NCI-H2081 (cell line): ENCODE measurements at places on chromosomes 6 and 20.
A peak's percentile ranks its signal among the peaks of the same experiment; 100 is the strongest.

GRCh38 chr6:159943101-159943632, 25.7 kb upstream of the IGF2R start:
- DNase-seq = no peak

- DNase-seq = no peak
Measured at GRCh38 chr6:158567871-158568401, 8.0 kb downstream of the TMEM181 start.

- no peak for DNase-seq
Measured at GRCh38 chr6:69005199-69005598, 370.1 kb downstream of the ADGRB3 start.

- DNase-seq = peak; percentile 12
Measured at GRCh38 chr6:47603995-47604394, 94.4 kb upstream of the ADGRF4 start.

DNA sequence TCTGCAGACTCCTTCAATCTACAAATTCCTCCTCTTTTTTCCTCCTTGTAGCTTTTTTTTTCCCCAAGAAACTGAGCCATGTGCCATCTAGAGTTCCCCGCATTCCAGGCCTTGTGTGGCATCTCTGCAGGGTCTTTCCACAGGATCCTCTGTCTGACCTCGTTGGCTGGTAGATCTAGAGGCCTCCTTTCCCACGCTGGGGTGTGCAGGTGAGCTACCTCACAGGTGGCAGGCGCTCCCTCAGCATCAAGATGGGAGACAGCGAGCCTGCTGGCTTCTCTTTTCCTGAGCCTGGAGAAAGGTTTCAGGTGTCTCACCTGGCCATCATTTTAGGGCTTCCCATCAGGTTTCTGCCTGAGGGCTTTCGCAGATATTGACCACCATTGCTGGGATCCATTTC, 9.6 kb upstream of the NELFCD start:
- DNase-seq = no peak

DNA sequence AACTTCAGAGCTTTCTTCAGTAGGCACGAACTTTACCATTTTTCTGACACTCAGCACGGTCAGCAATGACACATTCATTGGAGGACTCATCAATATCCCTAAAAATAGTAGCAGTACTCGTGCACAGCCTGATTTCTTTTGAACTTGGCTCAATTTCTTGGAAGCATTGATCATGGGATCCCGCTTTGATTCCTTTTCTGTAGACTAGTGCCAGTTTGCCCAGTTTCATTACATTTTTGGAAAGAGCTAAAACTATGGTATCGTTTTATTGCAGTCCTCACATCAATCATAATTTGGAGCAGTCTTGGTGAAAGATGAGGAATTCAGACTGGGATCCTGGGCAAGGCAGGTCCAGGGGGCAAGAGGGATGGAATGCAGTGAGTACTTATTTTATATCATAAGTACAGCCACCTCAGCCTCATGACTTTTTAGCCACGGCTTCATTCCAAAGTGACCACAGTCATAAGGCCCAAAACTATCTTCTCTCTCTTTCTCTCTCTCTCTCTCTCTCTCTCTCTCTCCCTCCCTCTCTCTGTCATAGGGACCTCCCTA, 170.9 kb upstream of the AKAP12 start:
- DNase-seq = no peak

GRCh38 chr20:5779071-5779900, 29.1 kb downstream of the SHLD1 start:
- no peak for DNase-seq

DNA sequence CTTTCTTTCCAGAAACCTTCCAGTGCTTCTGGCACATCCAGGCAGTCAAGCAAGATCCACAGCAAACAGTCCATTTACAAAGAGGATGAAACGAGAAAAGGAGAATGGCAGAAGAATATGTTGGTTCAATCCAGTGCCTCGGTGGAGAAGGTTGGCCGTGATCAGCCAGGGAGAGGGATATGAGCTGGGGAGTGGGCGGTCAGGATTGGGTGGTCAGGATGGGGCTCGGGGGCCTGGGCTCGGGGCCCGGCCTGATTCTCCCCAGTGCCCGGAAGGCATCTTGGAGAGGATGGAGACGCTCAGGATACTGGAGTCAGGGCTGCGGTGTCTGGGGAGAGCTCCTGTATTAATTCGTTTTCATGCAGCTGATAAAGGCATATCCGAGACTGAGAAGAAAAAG, 61.3 kb downstream of the EFCAB8 start:
- DNase-seq = no peak

GRCh38 chr20:35888657-35889056, 65.6 kb downstream of the SCAND1 start:
- DNase-seq = no peak

DNA sequence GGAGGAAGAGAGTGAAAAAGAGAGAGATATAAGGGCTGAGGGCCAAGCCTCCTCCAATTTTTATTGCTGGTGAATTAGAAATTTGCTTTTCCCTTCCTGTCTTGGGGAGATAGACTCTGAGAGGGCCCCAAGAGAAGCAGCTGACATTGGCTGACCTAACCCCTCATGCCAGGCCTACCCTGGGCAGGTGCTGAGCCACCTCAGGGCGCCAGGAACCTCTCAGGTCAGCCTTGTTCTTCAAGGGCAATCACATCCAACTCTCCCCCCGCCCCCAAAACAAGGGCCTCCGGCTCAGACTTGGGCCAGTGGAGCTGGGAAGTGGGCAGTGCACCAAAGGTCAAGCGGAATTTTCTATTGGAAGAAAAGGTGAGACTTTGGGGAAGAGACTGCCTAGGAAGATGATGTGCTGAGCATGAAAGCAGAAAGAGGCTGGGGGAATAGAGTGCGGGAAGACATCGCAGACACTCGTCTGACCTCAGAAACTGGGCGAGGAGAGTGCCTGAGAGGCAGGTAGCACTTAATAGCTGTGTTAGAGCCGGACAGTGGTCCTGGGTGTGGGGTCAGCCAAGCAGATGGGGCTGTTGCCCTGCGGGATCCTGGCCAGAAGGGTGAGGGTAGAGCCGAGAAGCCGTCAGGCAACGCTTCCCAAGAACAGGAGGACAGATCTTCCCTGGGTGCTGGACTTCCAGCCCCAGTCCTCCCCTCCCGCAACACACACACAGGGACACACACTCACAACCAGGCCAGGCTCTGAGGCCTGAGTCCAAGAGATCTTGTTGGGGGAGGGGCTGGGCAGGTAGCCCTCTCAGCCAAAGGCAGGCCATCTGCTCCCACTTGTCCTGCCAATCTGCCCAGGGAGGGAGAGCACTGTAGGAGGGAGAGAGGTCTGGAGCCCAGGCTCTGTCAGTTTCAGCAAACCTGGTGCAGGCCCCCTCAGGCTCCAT, 3.7 kb upstream of the FASTKD5 start:
- DNase-seq = no peak

DNA sequence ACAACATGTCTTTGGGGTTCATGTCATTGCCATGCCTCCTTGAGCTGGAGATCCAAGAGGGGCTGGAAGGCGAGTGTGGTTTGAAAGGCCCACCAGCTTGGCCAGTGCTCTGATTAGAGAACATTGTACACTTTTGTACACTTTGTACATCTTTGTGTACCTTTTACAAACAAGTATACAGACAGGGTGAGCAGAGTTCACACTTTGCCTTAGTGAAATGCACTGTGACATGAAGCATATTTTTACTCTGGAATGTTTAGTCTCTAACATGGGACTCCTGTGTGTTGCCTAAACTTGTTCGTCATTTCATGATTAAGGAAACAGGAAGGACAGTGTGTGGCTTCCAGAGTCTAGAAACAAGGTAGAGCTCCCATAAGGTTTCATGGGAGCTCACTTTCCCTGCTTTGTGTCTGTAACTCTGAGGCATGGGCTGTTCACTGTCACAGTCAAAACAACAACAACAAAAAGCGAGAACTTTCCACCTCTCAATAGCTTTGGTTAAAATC, 225.8 kb upstream of the SOX4 start:
- DNase-seq = no peak

DNA sequence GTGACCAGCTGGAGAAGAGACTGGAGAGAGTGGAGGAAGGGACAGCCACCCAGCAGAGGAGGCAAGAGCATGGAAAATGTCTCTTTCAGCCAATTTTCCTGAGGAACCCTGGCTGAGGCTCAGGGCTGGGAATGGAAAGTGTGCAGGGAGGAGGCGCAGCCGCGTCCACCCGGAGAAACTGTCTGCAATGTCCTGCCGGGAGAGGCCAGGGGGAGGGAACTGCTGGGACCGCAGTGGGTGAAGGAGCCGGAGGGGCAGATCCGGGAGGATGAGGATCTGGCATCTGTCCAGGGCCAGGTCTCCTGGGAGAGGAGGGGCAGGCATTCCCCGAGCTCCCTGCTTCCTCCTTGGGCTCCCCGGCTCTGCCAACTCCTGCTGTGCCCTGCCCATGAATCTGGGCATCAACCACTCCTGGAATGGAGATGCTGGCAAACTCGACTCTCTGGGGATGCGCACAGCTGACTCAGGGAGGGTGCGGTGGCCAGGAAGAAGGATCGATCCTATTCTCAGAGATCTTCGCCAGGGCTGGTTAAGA, 17.4 kb upstream of the HM13 start:
- no peak for DNase-seq

DNA sequence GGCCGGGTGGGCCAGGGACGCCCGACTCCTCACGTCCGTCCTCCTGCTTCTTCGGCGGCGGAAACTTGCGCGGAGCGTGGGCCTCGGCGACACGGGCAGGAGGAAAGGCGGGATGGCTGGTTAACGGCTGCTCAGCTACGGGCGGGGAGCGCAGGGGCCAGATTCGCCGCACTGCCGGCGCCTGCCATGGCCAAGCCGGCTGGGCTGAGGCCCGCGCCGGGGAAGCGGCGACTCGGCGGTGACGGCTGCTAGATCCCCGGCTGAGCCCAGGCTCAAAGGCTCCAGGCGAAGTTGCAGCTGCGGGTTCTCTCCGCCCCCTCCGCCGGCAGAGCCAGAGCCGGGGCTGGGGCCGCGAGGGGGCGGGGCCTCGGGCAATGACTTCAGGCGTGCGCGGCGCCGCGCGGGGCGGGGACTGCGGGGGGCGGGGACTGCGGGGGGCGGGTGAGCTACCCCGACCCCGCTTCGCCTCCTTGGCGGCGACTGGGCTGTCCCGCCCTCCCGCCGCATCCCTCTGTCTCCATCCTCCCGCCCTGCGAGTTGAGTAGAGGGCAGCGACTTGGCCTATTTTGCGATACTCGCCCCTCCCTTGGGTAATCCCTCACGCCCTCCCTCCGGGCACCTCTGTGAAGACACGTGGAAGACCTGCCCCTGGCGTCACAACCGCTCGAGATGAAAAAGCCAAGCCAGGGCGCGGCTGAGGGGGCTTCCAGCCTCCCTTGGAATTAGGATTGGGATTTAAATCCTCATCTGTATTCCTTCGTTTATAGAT, at the start of gene CEP85L:
Gene CEP85L, minus strand, starts transcription at position 310 of the 769 bp plus-strand sequence. CDS start 322 bp downstream, outside the sequence.
- peak; percentile 85 for DNase-seq

DNA sequence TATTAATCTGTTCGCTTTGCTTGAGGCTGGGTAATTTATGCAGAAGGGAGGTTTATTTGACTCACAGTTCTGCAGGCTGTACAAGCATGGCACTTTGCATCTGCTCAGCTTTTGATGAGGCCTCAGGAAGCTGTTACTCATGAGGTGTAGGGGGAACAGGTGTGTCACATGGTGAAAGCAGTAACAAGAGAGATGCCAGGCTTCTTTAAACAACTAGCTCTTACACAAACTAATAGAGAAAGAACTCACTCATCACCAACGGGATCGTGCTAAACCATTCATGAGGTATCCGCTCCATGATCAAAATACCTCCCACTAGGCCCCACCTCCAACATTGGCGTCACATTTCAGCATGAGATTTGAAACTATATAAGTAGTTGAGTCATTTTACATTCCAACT, 34.4 kb upstream of the GCLC start:
- no peak for DNase-seq

GRCh38 chr6:39917981-39918380, 16.3 kb downstream of the MOCS1 start:
- DNase-seq = no peak

DNA sequence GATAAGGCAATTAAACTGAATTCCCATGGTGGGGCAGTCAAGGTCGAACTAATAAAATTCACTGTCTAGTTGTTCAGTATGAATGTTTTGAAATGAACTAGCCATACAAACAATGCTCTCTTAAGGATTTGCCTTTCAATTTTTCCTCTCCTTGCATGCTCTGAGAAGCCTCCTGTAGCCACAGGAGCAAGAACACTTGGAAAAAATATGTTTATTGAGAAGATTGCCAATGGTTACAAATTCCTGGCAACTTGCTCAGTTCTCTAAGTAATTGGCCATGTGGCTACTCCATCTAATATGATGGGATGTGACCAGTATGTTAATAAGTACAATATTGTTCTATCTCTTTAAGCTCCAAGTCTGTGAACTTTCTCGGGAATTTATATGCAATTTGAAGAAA, 49.4 kb downstream of the FUT9 start:
- DNase-seq = no peak

DNA sequence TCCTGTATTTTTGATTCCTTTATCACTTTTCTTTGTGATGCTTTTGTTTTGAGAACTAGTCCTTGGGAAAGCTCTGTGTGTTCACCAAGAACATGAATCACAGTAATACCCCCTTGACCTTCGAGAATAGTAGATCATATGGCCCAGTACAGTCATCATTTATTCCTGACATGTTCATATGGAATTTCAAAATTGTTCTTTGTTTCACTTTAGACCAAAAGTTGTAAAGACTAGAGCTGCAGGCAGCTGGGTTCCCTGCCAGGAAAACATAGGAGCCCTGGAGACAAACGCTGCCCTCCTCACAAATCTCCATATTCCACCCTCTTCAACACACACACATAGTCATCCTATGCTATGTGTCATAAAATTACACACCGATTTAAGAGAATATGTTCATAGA, 621.2 kb upstream of the EYS start:
- no peak for DNase-seq

DNA sequence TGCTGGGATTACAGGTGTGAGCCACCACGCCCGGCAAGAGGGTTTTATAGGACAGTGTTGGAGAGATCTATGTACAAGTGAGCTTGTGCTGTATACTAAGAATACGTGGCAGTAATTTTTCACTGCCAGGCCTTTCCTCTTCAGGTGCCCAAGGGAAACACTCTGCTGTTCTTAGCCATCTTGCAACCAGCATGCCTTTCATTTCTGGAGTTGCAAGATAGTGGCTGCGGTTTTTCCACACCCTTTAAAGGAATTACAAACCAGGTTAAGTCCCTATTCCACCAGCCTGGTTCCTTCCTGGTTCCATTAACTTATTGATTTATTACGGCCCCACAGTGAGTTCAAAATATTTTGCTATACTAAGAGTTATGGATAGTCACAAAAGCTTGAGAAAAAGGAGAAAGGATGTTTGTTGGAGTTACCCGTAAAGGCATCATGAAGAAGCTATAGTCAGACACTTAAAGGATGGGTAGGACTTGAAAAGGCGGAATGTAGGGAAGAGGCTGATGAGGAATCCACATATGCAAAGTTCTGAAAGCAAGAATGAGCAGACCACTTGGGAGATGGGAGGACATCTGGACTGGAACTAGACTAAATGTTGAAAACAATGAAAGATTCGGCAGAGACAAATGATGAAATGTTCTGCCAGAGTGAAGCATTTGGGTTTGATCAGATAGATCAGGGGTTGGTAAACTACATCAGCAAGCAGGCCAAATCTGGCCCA, 61.4 kb upstream of the ASIP start:
- no peak for DNase-seq

GRCh38 chr6:46315589-46315988, 144.8 kb upstream of the ENPP5 start:
- DNase-seq = no peak

GRCh38 chr6:140602431-140603248, 1228.2 kb upstream of the CITED2 start:
- DNase-seq = no peak
